ENCODE measurements at places on chromosomes 13 and 19.

DNA sequence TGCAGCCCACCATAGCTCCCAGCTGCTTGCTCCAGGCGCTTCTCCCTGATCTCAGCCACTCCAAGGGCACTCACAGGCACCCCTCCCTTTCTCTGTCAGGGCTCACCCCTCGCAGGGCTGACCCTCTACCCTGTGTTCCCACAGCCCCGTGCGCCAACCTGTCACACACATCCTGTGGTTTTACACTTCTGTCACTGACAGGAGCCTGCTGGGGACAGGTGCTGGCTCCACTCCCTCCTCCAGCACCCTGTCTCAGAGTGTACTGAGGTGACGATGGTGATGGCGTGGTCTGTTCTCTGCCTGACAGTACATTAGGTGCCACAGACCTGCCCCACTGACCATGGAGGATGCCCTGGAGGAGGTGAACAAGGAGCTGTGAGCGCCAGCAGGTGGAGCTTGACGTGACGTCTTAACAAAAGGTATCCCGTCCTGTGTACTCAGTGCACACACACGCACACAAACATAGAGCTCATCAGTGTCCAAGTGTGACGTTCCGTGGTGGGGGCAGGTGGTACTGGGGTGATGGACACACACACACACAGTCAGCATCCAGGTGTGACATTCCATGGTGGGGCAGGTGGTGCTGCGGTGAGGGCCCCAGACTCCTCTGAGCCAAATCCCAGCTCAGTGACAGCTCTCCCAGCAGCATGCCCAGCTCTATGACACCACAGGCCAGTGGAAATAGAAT is 20.9 kb downstream of the C19orf44 start:
- no peak for DNase-seq

GRCh38 chr19:51568456-51568855 is 2.6 kb upstream of the ZNF175 start:
- DNase-seq: no peak

DNA sequence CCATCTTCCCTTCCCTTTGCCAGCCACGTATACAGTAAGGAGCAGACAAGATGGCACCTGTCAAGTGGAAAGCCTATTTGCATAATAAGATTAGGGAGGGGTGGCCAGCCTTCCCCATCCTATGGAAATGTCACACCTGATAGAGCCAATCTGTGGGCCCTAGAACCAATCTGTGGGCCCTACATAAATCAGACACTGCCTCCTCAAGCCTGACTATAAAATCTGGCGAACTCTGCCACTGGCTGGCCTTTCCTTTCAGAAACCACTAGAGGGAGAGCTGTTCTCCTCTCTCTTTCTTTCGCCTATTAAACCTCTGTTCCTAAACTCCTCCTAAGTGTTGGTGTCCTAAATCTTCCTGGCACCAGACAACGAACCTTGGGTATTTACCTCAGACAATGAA is 231.5 kb upstream of the KLHL1 start:
- no peak for DNase-seq

- no peak for DNase-seq
Measured at GRCh38 chr19:40599902-40600569, 1.1 kb upstream of the LTBP4 start.

GRCh38 chr13:21235174-21235573 is 58.7 kb downstream of the MRPL57 start:
- no peak for DNase-seq

GRCh38 chr13:114077099-114077932 is 55.1 kb downstream of the RASA3 start:
- DNase-seq: no peak

GRCh38 chr19:39871886-39872866 is 26.0 kb upstream of the FBL start:
- no peak for DNase-seq

DNA sequence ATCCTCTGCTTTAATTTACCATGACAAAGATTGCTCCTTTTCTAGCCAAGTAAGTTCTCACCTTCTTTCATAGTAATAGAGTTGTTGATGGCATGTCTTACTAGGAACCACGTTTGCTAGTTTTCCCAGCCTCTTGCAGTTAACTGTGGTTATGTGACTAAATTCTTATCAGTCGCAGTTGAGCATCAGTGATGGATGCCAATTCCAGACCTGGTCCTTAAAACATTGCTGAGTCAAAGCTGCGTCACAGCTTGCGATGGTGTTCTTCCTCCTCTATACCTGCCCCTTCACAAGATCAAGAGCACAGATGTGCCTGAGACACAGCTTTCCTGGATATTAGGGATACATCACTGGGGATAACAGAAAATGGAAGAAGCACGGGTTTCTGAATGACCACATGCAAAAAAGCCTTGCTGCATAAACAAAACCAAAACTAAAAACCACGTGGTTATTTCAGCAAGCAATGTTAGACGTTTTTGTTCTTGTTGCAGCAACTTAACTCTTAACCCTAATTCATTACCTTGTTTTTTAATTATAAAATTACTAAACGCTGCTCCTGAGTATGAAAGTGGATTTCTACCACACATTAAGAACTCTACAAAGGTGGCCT is 97.6 kb upstream of the DACH1 start:
- DNase-seq: no peak

DNA sequence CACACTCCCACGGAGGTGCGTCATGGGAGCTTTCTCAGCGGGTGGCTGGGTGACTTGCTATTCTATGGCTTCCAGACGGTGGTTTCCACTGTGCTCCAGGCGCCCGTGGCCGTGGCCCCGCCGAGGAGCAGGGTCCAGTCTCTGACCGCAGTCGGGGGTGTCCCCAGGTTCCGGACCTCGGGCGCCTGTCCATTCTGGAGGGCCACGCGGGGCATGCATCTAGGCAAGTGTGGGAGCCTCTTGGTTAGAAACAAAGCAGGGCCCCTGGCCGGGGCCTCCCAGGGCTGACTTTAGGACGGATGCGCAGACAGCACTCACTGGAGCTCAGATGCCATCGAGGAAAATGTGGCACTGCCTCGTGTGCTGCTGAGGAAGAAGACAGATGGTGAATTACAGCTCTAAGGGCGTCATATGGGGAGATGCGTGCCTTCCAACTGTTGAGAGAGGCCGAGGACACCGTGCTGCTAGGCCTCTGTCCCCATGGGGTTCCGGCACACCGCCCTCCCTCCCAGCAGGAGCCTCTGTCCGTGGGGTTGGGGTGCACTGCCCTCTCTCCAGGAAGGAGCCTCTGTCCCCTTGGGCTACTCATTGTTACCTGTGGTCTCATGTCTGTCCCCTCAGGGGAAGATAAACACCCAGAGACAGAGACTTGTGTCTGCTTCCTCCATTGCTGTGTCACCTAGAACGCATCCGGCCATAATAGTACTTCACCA is 38.1 kb downstream of the TMEM255B start:
- no peak for DNase-seq

DNA sequence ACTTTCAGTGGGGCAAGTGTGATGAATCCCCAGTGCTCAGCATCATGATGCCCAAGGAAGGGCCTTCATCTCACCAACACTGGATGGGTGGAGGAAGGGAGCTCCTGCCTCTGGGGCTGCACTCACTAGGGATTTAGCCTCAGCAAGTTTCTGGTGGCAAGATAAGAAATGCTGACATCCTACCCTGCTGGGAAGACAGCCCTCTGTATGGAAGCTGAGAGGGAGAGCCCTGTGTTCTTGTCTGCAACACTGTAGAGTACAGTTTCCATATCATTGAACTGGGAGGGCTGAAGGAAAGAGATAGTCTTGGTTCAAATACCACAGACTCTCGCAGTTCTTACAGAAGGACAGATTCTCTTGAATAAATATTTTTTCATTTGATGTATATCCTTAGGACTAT is 7.3 kb upstream of the ZNF460 start:
- DNase-seq: no peak

GRCh38 chr13:38223089-38223488 is 126.6 kb upstream of the UFM1 start:
- DNase-seq: no peak

- DNase-seq: no peak
Measured at GRCh38 chr13:64849196-64849595, 2380.9 kb downstream of the PCDH9 start.

- DNase-seq: no peak
Measured at GRCh38 chr13:39887387-39887786, 231.9 kb downstream of the COG6 start.

DNA sequence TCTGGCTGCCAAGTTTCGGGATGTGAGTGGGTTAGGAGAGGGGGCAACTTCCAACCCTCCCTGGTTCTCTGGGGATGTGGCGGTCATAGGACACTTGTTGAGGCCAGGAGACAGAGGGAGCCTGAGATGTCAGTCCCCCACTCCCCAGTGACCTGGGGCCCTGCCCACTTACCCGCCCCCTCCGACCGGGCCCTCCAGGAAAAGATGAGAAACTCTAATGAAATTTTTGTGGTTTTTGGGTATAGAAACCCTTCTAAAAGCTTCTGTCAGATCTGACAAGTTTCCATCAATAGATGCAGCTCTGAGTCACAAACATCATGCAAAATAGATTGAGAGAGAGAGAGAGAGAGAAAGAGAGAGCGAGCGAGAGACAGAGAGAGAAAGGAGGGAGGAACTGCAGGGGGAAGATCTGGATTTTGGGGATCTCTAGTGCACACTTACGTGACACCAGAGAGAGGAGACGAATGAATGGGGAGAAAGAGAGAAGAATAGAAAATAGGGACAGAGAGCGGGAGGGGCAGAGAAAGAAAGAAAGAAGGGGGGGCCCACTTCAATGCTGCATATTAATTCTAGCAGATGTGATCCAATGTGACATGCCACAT is 94.0 kb downstream of the PTPRS start:
- DNase-seq: no peak

GRCh38 chr13:33543631-33544265 is 258.2 kb upstream of the STARD13 start:
- no peak for DNase-seq

DNA sequence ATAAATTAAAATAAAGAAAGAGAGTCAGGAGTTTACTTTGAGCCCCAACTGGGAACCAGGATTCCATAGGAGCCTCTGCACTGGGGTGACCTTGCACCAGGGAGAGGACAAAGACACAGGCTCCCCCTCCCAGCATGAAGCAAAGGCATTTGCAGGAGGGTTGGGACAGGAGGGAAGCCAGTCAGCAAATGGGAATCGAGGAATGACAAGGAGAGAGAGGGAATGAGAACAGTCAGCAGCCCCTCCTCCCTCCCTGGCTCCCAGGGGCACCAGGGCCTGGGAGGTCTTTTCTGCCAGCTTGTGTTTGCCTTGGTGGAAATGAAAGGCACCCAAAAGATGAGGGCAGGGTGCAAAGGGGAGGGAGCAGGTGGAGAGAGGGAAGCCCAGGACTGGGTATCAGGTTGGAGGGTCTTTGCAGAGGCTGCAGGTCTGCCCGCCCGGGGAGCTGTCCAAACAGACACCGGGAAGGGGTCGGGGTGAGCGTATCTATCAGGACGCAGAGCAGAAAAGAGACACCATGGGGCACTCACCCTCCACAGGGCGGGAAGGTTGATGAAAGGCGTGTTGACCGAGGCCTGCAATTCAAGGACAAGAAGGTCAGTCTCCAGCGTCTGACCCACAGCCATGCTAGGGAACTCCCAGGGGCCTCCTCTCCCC is 3.8 kb downstream of the SBSN start:
- no peak for DNase-seq

DNA sequence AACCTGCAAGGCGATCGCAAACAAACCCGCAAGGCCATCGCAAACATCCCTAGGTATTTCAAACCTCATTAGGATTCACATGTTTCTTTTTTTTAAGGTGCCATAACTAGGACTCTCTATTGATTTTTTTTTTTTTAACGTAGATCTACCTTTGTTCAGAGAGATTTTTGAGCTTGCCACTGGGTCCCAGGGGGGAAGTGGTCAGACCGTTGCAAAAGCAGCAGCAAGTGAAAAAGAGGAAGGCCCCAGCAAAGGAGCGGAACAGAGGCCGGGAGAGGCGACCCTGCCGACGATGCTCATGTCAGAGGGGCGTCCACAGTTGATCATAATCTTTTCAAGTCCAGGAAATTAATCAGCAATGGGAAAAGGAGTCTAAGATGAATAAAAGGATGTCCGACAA is 32.7 kb upstream of the FLT1 start:
- no peak for DNase-seq

- no peak for DNase-seq
Measured at GRCh38 chr13:48978942-48979601, 3.4 kb downstream of the FNDC3A start.

DNA sequence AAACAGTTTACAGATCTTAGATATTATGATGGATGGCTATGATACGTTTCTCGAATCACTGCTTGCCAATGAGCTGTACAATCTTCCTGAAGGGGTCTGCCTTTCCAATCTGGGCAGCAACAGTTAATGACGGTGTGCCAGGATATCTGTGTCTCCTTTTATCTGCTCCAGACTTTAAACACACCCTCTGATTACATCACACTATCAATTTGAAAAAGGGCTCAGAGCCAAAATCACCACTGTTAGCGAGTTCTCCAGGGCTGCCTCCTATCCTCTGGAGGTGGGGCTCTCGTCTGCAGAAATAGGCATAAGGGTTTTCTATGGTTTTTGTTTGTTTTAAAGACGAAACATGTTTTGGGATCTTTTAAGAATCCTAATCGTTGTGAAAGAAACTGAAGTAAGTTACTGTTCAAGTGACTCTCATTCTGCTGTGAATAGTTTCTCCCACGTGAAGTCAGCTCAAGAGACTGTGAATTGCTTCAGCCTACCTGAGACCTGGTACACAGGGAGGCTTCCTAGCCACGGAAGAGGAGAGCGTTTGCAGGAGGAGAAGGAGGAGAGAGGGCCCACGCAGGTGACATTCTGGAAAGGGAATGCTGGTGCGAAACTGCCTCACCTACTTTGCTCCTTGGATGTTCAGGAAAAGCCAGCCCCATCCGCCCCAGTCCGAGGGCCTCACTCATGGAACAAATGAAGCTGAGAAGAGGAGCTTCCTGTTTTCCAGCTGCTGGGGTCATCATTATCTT is 15.2 kb upstream of the GJA3 start:
- DNase-seq: no peak

GRCh38 chr19:17718550-17718946 is 732 bp upstream of the MAP1S start:
- DNase-seq: no peak

DNA sequence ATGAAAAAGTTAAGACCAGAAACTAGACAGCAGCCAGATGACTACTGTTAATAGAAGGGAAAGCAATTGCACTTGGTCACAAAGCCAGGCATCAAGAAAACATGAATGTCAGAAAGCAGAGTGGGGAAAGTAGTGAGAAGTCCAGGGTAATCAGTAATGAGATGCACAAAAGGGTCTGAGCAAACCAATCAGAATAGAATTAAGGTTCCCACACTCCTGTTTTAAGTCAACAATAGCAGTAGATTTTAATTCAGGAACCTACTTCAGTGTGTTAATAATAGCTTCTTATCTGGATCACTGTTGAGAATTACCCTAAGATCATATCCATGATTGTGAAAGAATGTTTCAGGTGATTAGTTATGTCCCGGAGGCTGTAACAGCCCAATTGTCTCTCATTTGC is 72.6 kb upstream of the KLF5 start:
- DNase-seq: no peak

- DNase-seq: no peak
Measured at GRCh38 chr13:70249332-70250064, 141.2 kb upstream of the KLHL1 start.

All from vagina (tissue), 2 donors.